Ascending aorta (tissue), 2 donors: ENCODE measurements at places on chromosomes 6 and 20.

DNA sequence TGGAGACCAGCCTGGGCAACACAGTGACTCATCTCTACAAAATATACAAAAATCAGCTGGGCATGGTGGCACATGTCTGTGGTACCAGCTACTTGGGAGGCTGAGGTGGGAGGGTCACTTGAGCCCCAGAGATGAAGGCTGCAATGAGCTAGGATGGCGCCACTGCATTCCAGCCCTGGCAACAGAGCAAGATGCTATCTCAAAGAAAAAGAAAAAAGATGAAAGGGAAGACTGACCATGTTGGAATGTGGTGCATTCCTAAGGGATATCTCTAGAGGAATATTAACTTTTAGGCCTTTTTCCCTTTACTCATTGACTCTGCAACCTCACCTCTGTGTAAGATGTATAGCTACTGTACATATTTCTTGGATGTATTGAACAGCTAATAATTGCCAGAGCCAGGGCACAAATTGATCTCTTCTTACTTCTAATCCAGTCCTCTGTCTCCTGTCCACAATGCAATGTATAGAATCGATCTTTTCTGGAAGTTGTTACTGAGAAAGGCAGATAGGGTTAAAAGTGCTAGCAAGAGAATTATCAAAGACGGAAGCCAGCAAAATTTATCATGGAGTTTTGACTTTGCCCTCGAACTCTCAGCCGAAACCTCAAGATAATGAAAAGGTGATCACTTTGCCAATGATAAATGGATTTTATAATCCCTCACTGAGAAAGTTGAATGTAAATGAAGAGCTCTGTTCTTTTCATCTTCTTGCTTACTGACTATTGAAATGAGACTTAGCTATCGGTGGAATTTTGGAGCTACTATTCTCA lies 46.3 kb downstream of the GCNT2 start:
- no peak overlapping the region for H3K4me3 ChIP-seq
- H3K27me3 ChIP-seq: no peaks in the 10 kb centered on the region
- no peaks in the 10 kb centered on the region for H3K36me3 ChIP-seq
- no peaks in the 10 kb centered on the region for H3K4me1 ChIP-seq

- no peaks in the 10 kb centered on the region for H3K27me3 ChIP-seq
- no peaks in the 10 kb centered on the region for H3K4me1 ChIP-seq
- no peak overlapping the region for H3K4me3 ChIP-seq
- DNase-seq: no peak
- no peak overlapping the region for H3K27ac ChIP-seq
These were observed 597.9 kb downstream of the RNF144B start for GRCh38 chr6:18985061-18985460.

GRCh38 chr6:135087803-135088202 lies 33.2 kb upstream of the HBS1L start:
- H3K4me3 ChIP-seq: no peak overlapping the region
- no peaks in the 10 kb centered on the region for H3K36me3 ChIP-seq
- DNase-seq: no peak
- no peak overlapping the region for H3K27ac ChIP-seq
- no peaks in the 10 kb centered on the region for H3K4me1 ChIP-seq

GRCh38 chr6:6969761-6970223 lies 138.0 kb upstream of the RREB1 start:
- H3K4me3 ChIP-seq: no peak overlapping the region
- H3K36me3 ChIP-seq: no peaks in the 10 kb centered on the region
- no peak overlapping the region for H3K27ac ChIP-seq
- no peaks in the 10 kb centered on the region for H3K4me1 ChIP-seq
- H3K27me3 ChIP-seq: no peaks in the 10 kb centered on the region

- no peak for DNase-seq
- H3K27ac ChIP-seq: no peak overlapping the region
- H3K27me3 ChIP-seq: no peaks in the 10 kb centered on the region
- H3K36me3 ChIP-seq: peaks cover 10% of the 10 kb centered on the region
- H3K4me3 ChIP-seq: no peak overlapping the region
These were observed 29.4 kb downstream of the TRAF3IP2 start for GRCh38 chr6:111576291-111576690.

GRCh38 chr6:106916891-106917290 lies 57.6 kb downstream of the CD24 start:
- no peak overlapping the region for H3K27ac ChIP-seq
- no peak overlapping the region for H3K4me3 ChIP-seq
